ENCODE measurements at places on chromosomes 2 and 18. TPM values are rescaled to one million over a fixed set of nuclear protein-coding genes. Genes with fewer than 3 reads are reported as not detected.

The FAP gene
- 116 TPM for polyA plus RNA-seq

The CROCC2 gene
- 0.12 TPM for polyA plus RNA-seq

The GAD1 gene
- polyA plus RNA-seq, result 0.12 TPM

- DNase-seq, result no peak
Observed at GRCh38 chr2:241894681-241895426, 25.3 kb downstream of the RTP5 start.

- peak; percentile 3 for DNase-seq
Observed at GRCh38 chr18:34097312-34097711, 127.4 kb downstream of the NOL4 start.

DNA sequence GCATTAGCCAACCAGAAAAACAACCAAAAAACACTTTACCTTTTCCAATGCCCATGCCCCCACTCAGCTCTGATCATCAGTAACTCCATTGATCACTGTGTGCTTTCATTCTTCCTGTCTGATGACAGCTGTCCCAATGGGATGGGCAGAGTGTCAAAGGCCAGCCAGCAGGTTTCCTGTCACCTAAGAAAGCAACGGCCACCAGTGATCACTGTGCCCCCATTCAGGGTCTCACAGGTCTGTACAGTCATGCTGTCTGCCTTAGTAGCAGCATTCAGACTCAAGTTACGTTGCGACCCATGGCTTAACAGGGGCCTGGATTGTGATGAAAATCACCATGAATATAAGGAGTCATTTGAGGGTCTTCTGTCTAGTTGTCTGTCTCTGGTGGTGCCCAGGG is 184.5 kb downstream of the MGAT5 start:
- DNase-seq, result no peak

DNA sequence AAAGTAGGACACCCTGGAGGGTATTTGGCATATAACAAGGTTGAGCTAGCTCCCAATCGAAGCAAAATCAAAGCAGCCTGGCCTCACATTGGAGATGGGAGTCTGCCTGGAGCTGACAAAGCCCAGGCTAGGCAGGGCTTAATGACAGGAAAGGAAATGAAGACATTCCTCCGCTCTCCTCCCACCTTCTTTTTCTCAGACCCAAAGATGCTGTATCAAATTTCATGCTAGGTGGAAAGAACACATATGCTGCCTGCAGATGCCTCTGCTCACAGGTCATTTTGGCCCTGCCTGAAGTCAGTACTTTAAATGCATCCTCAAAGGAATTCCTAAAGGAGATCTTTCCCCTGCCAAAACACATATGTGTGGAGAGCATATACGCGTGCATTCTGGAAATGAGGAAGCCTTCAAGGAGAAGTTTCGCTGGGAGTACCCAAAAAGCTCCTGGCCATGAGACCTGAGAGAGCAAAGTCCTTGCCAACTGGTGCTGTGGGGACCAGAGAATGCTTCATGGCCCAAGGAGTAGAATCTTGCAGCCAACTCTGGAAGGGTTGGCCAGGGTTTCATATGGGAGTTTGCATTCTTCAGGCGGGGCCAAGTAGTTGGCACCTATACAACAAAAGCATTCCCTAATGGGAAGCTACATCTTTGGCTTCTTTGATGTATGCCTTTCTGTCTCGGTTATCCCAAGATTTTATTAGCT is 88.0 kb downstream of the AQP4 start:
- no peak for DNase-seq

- peak; percentile 69 for DNase-seq
Observed at GRCh38 chr2:138373993-138374408, 127.6 kb upstream of the SPOPL start.

DNA sequence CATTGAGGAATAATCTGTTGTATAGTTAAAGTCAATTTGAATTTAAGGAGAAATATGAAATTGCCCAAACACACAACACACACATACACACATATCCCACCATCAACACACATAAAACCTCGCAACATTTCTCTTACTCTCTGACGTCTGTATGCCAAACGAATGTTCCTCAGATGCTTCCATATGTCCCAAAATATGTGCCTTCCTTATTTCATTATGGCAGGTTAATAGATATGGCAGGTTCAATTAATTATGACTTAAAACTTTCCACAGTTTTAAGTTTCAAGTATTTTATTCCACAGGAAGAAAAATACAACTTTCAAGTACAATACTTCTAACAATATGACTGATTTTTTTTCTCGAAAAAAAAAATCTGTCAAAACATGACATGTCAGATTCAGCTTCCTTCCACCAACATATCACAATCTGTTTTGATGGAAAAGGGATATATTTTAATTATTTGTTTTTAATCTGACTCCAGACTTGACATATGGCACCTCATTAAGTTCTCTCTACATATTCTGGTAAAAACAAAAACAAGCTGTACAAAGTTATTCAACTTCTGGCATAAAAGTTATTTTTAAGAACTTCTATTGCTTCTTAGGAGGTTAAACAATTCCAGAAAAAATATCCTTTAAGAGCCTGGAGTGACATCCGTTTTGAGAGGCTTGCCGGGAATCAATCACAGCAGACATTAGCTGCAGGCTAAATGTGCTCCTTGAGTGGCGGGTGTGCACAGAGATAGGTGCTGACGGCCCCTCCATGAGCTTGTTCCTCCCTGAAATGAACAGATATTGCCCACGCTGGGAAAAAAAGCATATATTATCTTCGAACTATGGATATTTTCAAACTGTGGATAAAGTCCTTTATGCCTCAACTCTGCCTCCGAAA is 812.7 kb downstream of the DCDC2C start:
- no peak for DNase-seq
